ENCODE measurements at places on chromosomes 3 and 15.

DNA sequence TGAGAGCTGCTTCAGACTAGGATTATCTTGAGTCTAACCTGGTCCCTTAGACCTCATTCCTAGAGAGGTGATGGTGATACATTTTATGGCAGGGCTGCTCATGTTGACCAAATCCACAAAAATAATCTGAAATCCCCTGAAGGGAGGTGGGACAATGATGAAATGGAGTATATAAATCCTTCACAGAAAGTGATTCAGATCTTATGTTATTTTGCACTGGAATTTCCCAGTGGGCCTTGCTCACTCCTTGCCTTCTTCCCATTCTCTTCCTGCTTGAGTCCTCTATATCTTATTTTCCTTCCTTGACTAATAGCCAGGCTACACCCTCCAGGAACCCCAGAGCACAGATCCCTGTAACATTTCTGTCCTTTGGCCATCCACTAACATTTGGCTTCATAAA is 10.4 kb upstream of the TMEM202 start:
- no peak for DNase-seq

- DNase-seq, result no peak
Measured at GRCh38 chr15:43329217-43329959, 985 bp downstream of the LCMT2 start.

- no peak for DNase-seq
Measured at GRCh38 chr3:194814878-194815357, 129.2 kb downstream of the FAM43A start.

DNA sequence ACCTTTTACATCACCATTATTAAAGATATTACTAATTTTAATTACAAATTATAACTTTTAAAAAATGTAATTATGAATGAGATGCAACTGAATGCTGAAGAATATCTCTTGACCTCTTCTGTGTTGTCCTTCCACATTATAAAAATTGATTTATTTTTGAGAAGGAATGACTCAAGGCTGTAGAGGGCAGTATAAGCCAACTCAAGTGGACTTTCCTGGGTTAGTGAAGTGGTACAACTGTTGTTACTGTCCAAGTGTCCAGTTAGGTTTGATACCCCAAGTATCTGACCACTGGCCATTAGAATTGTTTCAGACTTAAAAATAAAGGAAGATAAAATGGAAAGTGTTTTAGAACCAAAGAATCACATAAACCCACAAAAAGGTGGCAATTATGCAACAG is 51.9 kb downstream of the BBX start:
- DNase-seq, result no peak

- DNase-seq, result no peak
Measured at GRCh38 chr3:21464746-21465145, 286.3 kb downstream of the ZNF385D start.

GRCh38 chr3:187833799-187834578 is 88.7 kb upstream of the BCL6 start:
- DNase-seq, result no peak

DNA sequence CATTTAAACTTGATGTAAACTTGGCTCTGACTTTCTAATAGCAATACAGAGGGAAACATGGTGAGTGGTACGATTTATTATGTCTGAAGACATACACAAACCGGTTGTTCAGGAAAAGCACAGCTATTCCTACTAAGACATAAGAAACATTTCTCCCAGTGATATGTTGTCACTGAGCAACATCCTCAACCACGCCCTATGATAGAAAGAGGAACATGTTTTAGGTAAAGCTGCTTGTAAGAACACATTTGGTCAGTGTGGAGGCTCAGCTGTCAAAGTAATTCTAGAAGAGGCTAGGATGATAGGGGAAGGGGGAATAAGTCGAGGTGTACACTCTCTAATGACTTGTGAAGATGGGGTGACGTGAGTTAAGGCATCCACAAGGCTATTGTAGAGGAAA is 42.7 kb upstream of the B3GNT5 start:
- no peak for DNase-seq

DNA sequence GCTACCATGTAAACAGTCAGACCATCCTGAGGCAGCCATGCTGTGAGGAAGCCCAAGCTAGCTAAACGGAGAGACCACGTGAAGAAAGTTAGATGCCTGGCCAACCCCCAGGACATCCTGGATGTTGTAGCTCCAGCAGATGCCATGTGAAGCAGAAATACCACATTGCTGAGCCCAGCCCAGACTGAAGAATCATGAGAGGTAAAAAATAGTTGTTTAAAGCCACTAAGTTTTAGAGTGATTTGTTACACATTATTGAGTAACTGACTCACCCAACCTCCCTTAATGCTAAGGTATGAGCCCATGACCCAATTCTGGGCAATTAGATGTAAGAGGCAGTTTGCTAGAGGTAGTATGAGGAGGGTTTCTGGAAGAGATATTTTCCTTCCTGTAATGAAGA is 200.5 kb downstream of the THRB start:
- DNase-seq, result no peak

DNA sequence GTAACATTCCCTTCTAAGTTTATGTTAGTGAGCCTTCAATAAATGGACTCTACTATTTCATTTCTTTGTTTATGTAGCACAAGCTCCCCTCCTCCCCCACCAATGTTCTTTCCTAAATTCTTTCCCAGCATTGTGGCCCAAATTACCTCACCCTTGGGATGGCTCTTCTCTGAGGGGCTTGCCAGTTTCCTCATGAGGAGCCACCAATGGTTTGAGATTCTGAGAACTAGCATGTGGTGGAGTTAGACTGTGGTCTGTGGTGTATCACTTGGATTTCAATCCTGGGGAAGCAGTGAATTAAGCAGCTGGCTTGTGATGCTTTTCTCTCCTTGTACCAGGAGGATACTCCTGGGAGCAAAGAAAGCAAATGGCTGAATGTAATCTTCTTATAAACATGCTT is 50.0 kb upstream of the NPHP3 start:
- no peak for DNase-seq

- no peak for DNase-seq
Measured at GRCh38 chr3:143658861-143659260, 189.4 kb downstream of the SLC9A9 start.

DNA sequence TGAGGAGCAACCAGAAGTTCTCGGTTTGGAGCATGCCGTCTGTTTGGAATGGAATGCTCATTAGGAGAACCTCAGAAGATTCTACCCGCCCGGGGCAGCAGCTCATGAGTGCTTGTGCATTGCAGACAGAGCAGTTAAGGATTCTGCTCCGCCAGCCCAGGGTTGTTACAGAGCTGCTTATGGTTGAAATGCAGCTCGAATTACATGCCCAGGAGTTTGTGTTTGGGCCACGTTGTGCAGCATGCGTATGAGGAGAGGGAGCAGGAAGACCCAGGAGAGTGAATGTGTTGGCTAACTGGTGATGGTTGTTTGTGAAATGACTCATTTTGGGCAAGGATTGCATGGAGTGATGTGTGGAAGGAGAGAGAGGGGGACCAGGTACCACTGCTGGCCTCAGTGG is 9.0 kb downstream of the FGD5 start:
- no peak for DNase-seq

GRCh38 chr3:188890572-188891270 is 281.1 kb upstream of the TPRG1 start:
- DNase-seq, result no peak

DNA sequence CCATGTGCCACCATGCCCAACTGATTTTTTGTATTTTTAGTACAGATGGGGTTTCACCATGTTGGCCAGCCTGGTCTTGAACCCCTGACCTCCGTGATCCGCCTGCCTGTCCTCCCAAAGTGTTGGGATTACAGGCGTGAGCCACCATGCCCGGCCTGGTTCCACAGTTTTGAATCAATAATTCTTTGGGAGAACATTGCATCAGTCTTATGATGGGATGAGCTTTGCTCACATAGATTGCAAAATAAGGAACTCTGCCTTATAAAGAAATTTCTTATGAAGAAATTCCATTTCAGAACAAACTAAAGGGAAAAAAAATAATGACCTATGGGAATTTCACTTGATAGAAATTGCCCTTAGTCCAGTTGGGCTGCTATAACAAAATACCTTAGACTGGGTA is 15.8 kb upstream of the TMPRSS7 start:
- DNase-seq, result no peak

DNA sequence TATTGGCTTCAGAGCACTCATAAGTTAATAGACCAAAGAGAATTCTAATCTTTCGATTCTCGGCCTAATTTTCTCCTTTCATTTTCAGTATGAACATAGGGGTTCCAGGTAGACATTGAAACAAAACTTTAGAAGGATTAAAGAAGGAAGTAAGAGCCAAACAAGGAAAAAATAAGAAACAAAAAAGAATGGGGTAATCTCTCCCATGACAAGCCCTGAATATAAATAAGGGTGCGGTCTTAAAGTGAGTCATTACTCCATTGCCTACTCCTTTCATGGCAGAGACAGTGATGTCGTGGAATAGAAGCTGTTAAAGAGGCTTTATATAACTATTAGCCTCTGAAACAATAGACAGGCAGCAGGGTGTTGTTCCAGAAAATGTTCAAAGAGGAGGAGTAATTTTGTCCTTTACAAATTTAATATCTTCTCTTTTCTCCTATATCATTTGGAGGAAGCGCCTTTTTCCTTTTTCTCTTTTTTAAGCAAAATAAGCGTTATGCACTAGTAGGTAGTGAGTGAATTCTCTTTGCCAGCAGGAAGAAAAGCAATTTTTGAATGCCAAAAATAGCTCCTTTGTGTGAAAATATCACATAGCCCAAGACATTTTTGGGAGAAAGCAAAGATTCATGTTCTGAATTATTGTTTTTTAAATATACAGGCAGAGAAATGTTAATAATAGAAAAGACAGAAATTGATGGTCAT is 607.9 kb upstream of the KCNMB2 start:
- DNase-seq, result no peak

GRCh38 chr15:74804935-74805334 is 7.7 kb upstream of the LMAN1L start:
- DNase-seq, result no peak

DNA sequence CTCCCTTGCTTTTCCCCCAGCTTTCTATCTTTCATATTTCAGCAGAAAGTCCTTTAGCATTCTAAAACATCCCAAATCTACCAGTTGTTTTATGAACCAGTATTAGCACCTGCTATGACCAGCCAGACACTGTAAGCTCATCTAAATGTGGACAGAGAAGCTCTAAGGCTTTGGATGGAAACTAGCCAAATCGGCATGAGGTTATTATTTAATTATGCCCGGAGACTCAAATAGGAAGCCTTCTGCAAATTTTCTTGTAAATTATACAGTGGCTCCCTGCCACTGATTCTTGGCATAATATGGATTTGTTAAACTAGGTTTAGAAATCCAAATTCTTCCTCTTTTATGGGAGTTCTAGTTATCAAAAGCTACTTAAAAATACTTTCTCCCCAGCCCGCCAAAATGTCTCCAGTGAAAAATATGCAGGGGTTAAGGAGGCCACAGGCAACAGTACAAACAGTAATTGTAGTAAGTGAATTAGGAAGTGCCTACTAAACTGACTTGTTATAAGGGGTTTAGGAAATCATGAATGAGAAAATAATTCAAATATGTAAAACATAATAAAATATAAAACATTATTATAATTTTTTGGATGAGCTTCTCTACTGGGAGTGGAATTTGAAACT is 15.4 kb downstream of the MYH15 start:
- DNase-seq, result no peak

DNA sequence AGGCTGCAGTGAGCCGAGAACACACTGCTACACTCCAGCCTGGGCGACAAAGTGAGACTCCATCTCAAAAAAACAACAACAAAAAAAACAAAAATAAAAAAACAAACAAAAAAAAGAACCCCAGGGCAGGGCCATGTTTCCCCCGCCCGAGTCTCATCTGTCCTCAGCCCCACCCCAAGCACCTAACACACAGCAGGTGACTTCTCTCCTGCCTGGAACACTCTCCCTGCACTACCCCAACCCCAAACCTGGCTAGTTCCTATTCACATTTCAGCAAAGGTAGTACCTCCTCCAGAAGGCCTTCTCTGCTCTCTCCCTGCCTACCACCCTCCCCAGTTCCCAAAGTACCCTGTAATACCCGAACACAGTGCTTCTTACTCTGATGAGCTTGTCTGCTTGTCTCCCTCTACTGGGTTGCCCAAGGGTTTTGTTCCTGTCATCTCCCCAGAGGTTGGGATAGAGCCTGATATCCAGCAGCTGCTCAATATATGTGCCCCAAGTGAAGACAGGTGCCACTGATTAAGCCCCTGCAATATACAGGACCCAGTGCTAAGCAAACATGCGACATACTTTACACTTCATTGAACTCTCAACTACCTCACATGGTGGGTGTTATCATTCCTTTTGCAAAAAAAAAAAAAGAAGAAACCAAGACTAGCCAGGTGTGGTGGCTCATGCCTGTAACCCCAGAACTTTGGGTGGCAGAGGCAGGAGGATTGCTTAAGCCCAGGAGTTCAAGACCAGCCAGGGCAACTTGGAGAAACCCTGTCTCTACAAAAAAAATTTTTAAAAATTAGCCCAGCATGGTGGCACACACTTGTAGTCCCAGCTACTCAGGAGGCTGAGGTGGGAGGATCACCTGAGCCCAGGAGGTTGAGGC is 103.6 kb downstream of the DAPK2 start:
- DNase-seq, result no peak

- DNase-seq, result no peak
Measured at GRCh38 chr3:47578119-47578632, 489 bp downstream of the CSPG5 start.

DNA sequence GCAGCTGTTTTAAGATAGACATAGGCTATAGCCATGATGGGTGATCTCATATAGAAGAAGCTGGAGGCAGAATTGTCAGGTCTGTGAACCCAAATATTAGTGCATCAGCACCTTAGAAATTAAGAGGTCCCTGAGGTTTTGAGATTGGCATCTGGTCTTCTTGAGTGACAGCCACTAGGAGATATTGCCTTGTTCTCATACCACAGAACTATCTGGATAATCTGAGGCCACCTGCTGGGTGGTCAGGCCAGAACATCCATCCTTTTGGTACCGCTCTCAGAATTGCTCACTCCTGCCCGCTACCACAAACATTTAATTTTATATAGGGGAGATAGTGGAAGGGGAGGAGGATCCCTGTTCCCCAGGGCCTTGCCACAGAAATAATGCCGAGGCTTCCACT is 210.6 kb upstream of the ZPLD1 start:
- DNase-seq, result no peak

- no peak for DNase-seq
Measured at GRCh38 chr3:176739159-176739558, 458.1 kb downstream of the TBL1XR1 start.

DNA sequence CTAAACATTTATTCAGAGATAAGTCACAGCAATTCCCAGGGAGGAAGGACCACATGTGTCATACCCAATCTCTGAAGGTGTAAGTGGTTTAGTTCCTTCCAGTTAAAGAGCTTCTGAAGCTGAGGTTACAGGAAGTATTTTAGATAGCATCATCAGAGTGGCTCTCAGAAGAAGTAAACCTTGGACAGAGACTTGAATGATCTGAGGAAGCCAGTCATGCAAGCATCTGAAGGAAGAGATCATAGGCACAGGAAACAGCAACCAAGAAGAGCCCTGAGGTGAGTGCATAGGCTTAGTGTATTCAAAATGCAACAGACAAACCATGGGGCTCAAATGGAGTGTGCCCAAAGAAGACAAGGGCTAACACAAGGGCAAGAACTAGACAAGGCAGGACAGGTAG is 210.3 kb downstream of the ULK4 start:
- no peak for DNase-seq

DNA sequence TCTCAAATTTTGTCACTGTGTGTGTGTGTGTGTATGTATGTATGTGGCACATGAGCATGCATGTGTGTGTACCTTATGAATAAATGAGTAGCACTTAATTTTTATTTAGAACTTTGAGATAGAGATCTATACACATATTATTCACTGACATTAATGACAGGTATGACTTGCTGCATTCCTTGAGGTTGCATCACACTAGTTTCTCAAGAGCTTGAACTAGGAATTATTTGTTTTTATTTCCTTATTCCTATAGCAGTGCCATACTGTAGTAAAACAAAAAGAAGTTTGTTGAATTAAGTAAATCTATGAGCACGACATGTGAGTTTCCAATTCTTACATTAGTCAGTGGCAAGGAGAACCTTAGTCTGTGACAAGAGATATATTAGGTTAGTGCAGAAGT is 943.9 kb downstream of the ROBO1 start:
- DNase-seq, result no peak

Data from stimulated activated CD8-positive, alpha-beta memory T cell treated with anti-CD3 and anti-CD28 coated beads, Interleukin-4, amount 100 ng/mL, for 4 hours (primary cell).